ENCODE measurements at places on chromosomes 2 and 18. TPM values are rescaled to one million over a fixed set of nuclear protein-coding genes. Genes with fewer than 3 reads are reported as not detected.
A peak's percentile ranks its signal among the peaks of the same experiment; 100 is the strongest.

GRCh38 chr2:241943961-241944575 lies 74.5 kb downstream of the RTP5 start:
- no peak overlapping the region for H3K4me3 ChIP-seq
- H3K36me3 ChIP-seq, result no peaks in the 10 kb centered on the region
- H3K27ac ChIP-seq, result no peak overlapping the region
- peaks cover 2% of the 10 kb centered on the region for H3K4me1 ChIP-seq
- H3K27me3 ChIP-seq, result no peaks in the 10 kb centered on the region

- H3K27me3 ChIP-seq, result no peaks in the 10 kb centered on the region
- H3K4me1 ChIP-seq, result no peaks in the 10 kb centered on the region
- H3K4me3 ChIP-seq, result no peak overlapping the region
- H3K36me3 ChIP-seq, result no peaks in the 10 kb centered on the region
- no peak overlapping the region for H3K27ac ChIP-seq
Observed at GRCh38 chr2:3142961-3143571, 234.6 kb downstream of the EIPR1 start.

DNA sequence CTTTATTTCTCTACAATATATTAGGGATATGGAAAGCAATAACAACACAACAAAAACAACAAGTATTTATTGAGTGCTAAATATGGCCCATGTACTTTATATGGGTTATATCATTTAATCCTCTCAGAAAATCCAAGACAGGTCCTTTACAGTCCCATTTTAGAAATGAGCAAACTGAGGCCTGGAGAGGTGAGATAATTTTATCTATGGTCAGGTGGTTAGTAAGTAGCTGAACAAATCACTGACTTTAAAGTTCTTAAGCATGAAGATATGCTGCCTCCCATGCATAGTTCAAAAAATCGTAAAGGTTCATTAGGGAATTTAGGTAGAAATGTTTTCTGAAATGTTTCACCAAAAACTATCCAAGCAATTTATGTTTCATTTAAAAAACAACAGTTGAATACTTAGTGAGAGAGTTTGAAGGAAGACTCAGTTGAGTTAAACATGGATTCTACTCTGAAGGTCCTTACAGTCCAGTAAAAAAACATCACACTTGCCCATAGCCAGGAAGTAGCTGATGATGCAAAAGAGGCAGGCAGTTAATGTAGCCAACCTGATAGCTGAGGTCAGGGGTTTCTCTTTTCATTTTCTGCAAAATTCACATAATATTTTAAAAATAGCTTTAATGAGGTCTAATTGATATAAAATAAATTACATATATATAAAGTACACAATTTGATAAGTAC lies 7.6 kb upstream of the NFE2L2 start:
- no peaks in the 10 kb centered on the region for H3K27me3 ChIP-seq
- DNase-seq, result no peak
- H3K27ac ChIP-seq, result no peak overlapping the region
- H3K4me1 ChIP-seq, result peaks cover 37% of the 10 kb centered on the region
- H3K36me3 ChIP-seq, result peaks cover 3% of the 10 kb centered on the region
- no peak overlapping the region for H3K4me3 ChIP-seq

DNA sequence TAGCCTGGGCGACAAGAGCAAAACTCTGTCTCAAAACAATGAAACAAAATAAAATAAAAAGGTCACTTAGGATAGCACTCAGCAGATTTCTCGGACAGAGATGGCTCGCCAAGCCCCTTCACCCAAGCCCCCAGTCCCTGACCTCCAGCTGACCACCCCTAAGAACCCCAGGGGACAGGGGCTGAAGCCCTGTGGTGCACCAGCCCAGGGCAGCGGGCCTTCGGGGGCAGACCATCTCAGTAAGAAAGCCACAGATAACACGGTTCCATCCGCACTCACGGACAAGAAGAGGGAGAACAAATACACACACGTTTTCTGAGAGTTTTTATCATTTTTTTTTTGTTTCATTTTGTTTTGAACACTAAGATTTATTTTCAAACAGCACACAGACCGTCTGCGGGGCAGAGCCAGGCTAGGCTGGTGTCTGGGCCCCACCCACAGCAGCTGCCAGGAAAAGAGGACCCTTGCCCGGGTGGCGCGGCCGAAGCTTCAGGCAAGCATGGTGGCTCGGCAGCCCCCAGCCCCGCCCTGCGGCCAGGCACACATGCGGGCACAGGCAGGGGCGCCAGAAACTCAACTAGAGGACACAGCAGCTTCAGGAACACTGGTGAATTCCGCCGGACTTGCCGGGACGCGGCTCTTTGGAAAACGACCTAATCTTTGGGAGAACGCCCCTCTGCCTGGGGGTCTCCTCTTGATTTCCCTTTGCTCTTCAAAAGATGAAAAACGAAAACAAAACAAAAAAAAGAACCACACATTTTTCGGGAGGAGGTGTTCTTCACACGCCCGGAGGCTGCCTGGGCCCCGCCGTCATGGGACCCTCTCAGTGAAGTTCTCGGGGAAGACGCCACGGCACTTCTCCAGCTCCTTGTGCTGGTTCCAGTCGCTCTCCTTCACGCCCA lies 59.0 kb downstream of the BIN1 start:
- DNase-seq, result no peak
- no peaks in the 10 kb centered on the region for H3K27me3 ChIP-seq
- H3K27ac ChIP-seq, result no peak overlapping the region
- H3K36me3 ChIP-seq, result peaks cover 3% of the 10 kb centered on the region
- no peak overlapping the region for H3K4me3 ChIP-seq

DNA sequence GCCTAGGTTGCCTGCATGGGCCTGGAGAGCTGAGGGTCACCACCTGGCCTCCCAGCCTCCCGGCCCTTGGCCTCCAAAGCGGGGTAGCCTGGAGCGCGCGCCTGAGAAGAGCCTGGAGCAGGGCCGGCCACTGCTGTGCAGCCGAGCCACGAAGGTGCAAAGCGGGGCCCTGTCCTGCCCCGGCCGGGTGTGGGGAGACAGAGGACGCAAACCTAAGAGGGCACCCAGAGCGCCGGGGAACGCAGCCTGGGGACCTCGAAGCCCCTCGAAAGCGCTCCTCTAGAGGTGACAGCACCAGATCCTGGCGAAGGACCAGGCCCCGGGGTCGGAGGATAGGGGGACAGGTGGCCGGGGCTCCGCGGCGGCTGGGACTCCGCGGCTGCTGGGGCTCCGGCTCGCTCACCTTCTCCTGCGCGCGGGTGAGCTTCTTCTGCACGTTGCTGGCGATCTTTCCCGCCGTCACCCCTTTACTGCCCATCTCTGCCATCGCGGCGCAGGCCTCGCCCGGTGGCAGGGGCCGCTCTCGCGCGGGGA lies 430 bp downstream of the BIN1 start:
- peaks cover 4% of the 10 kb centered on the region for H3K4me1 ChIP-seq
- peak overlapping the region; percentile 68 for H3K4me3 ChIP-seq
- H3K27ac ChIP-seq, result no peak overlapping the region
- H3K36me3 ChIP-seq, result no peaks in the 10 kb centered on the region
- H3K27me3 ChIP-seq, result peaks cover 37% of the 10 kb centered on the region

- no peaks in the 10 kb centered on the region for H3K27me3 ChIP-seq
- H3K4me3 ChIP-seq, result no peak overlapping the region
- no peak overlapping the region for H3K27ac ChIP-seq
- peaks cover 2% of the 10 kb centered on the region for H3K4me1 ChIP-seq
Observed at GRCh38 chr2:147224070-147224469, 620.8 kb upstream of the ACVR2A start.

DNA sequence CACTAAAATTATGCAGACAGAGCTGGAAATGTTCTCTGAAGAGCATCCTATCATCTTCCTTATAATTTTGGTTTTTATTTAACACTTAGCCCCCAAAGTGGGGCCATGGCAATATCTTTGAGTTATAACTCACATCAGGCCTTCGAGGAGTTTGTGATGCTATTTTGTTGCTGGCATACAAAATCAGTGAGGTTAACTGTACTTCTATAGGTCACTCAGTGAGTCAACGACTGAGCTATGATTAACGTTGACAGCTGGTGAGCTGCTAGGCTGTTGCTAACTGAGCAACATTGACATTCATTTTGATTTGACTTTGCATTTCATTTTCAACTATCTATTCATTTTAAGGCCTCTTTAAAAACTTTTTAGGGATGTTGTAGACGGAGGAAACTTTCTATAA lies 50.0 kb downstream of the GPD2 start:
- DNase-seq, result no peak
- peak overlapping the region; percentile 25 for H3K27ac ChIP-seq
- no peaks in the 10 kb centered on the region for H3K27me3 ChIP-seq
- H3K36me3 ChIP-seq, result peaks cover 6% of the 10 kb centered on the region

- H3K4me1 ChIP-seq, result peaks cover 33% of the 10 kb centered on the region
- H3K27ac ChIP-seq, result peak within 1 kb of the TSS; percentile 84
- peaks cover 6% of the 10 kb centered on the region for H3K27me3 ChIP-seq
Observed at GRCh38 chr18:46917108-46917802, at the start of the genes KATNAL2 and PIAS2. Gene KATNAL2, plus strand, starts transcription at chr18:46917602. Its CDS starts 29,271 bp downstream, at chr18:46946873. Gene PIAS2, minus strand, starts transcription at chr18:46917507. Its CDS starts 162 bp downstream, at chr18:46917345.

- no peaks in the 10 kb centered on the region for H3K4me1 ChIP-seq
- no peaks in the 10 kb centered on the region for H3K27me3 ChIP-seq
- no peak for DNase-seq
- H3K36me3 ChIP-seq, result peaks cover 42% of the 10 kb centered on the region
- no peak overlapping the region for H3K4me3 ChIP-seq
Observed at GRCh38 chr2:233165543-233165894, 86.0 kb upstream of the ATG16L1 start.

- no peak overlapping the region for H3K4me3 ChIP-seq
- no peak overlapping the region for H3K27ac ChIP-seq
- no peaks in the 10 kb centered on the region for H3K4me1 ChIP-seq
- no peaks in the 10 kb centered on the region for H3K36me3 ChIP-seq
- H3K27me3 ChIP-seq, result peaks cover 11% of the 10 kb centered on the region
- peak; percentile 16 for DNase-seq
Observed at GRCh38 chr2:94986392-94986963, 39.0 kb upstream of the MAL start.

- H3K36me3 ChIP-seq, result no peaks in the 10 kb centered on the region
- peaks cover 2% of the 10 kb centered on the region for H3K4me1 ChIP-seq
- no peak overlapping the region for H3K4me3 ChIP-seq
- no peak for DNase-seq
- no peak overlapping the region for H3K27ac ChIP-seq
- no peaks in the 10 kb centered on the region for H3K27me3 ChIP-seq
Observed at GRCh38 chr2:241811201-241811951, 2.4 kb downstream of the NEU4 start.

DNA sequence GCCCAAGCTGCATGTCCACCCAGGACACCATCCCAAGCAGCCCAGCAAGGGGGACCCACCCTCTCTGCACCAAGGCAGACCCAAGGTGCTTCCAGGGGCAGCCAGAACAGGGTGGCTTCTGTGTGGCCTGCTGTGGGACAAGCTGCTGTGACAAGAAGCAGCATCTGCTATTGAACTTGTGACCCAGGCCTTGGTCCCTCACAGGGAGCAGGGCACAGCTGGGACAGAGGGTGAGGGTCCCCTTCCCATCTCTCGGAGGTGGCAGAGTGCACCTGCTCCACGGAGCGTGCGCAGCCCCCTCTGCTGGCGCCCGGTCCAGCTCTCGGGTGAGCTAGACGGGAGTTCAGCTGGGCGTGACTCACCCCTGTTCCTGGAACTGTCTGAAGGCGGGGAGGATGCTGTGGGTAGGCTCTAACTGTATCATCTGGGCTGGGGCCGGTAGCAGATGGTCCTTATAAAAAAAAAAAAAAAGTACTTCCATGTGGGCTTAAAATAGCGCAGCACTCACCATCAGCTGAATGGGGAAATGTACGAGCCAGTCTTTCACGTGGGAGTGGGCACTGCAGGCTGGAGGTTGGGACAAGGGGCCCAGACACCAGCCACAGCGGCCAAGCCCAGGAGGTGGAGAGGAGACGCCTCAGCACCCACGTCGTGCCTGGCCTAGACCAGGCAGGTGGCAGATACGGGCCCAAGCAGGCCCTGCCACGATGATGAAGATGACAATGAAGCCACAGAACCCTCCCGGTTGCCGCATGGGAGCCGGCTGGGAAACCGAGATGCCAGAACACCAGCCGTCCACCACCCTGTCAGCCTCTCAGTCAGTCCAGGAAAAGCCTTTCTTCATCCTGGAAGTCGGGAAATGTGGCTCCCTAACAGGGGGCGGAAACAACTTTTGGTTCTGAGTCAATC lies 136.8 kb upstream of the ID2 start:
- H3K27ac ChIP-seq, result peak overlapping the region; percentile 99
- H3K4me3 ChIP-seq, result no peak overlapping the region
- no peaks in the 10 kb centered on the region for H3K27me3 ChIP-seq
- peaks cover 80% of the 10 kb centered on the region for H3K4me1 ChIP-seq
- peak; percentile 84 for DNase-seq

- H3K4me1 ChIP-seq, result no peaks in the 10 kb centered on the region
- H3K36me3 ChIP-seq, result no peaks in the 10 kb centered on the region
- DNase-seq, result no peak
- H3K27me3 ChIP-seq, result no peaks in the 10 kb centered on the region
- no peak overlapping the region for H3K27ac ChIP-seq
Observed at GRCh38 chr18:74012954-74013630, 134.5 kb downstream of the FBXO15 start.

DNA sequence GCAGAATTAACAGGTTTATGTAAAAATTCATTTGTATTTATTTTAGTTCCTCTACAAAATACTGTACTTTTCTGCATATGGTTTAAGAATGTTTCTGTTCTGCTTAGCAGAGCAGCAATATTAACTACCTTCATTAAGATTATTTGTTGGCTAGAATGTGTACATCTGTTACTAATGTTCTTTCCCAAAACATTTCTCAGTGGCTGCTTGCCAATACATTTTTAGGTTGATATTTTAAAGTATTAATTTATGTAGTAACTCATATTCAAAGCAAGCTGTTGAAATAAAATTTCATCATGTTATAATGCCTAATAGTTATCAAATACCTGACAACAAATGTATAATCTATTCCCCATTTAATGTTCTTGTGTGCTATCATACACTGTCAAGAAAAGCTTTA lies 40.3 kb downstream of the PRKD3 start:
- H3K36me3 ChIP-seq, result peaks cover 24% of the 10 kb centered on the region
- H3K27ac ChIP-seq, result no peak overlapping the region
- H3K4me3 ChIP-seq, result no peak overlapping the region
- no peaks in the 10 kb centered on the region for H3K4me1 ChIP-seq

GRCh38 chr2:70646420-70646818 lies 92.8 kb upstream of the TGFA start:
- no peak overlapping the region for H3K27ac ChIP-seq
- no peak overlapping the region for H3K4me3 ChIP-seq
- H3K27me3 ChIP-seq, result peaks cover 7% of the 10 kb centered on the region
- no peak for DNase-seq
- H3K4me1 ChIP-seq, result no peaks in the 10 kb centered on the region
- H3K36me3 ChIP-seq, result no peaks in the 10 kb centered on the region

GRCh38 chr18:36580266-36580665 lies 248.5 kb downstream of the TPGS2 start:
- H3K27ac ChIP-seq, result no peak overlapping the region
- peaks cover 2% of the 10 kb centered on the region for H3K4me1 ChIP-seq
- no peak overlapping the region for H3K4me3 ChIP-seq
- no peaks in the 10 kb centered on the region for H3K36me3 ChIP-seq
- no peak for DNase-seq

IL1F10 gene
- total RNA-seq, result not detected

IGFBP2 gene
- 32.5 TPM for total RNA-seq

HAAO gene
- 5.8 TPM for total RNA-seq

HOXD13 gene
- not detected for total RNA-seq

LRRC30 gene
- total RNA-seq, result not detected
